ENCODE measurements at places on chromosomes 7 and 10.

GRCh38 chr10:109474812-109475211 is 448.5 kb downstream of the XPNPEP1 start:
- DNase-seq, result no peak

- no peak for DNase-seq
Measured at GRCh38 chr7:106736508-106737201, 75.7 kb upstream of the CCDC71L start.

DNA sequence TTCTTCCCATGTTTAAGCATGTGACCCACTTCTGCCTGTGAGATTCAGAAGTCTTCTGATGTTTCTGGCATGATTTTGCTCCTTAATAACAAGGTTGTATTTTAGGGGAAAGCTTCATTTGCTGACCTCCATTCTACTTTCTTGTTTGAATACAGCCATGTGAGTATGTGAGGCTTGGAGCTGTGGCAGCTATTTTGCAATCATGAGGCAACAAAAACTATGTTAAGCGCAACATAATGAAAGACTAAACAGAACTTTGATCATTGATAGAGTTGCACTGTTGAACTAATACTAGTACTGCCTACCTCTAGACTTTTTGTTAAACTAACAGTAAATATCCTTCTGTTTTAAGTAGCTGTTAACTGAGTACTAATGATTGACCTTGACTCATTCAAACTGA is 203.8 kb upstream of the FAM3C start:
- DNase-seq, result no peak

- DNase-seq, result no peak
Measured at GRCh38 chr10:131576341-131577177, 265.0 kb upstream of the TCERG1L start.

DNA sequence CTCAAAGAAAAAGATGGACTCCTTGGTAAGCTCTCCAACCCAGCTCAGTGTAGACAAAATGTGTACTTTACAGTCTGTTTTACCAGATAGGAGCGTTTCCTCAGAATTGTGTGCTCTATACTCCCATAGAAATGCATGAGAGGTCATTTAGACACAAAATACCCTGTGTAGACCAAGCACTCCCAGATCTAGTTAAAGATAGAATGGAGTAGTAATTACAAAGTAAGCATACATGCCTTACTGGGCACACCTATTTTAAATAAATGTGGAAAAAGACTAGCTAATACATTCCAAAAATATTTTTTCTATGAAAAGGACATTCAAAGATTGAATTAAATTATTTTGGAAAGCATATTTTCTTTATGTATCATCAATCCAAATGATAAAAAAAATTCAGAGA is 271.9 kb upstream of the DGKB start:
- no peak for DNase-seq

GRCh38 chr7:98745722-98746318 is 124.0 kb downstream of the TMEM130 start:
- peak; percentile 50 for DNase-seq

GRCh38 chr10:72550239-72550638 is 75.6 kb downstream of the MICU1 start:
- DNase-seq, result no peak

GRCh38 chr10:100934084-100934659 is 21.4 kb downstream of the SLF2 start:
- DNase-seq, result no peak

DNA sequence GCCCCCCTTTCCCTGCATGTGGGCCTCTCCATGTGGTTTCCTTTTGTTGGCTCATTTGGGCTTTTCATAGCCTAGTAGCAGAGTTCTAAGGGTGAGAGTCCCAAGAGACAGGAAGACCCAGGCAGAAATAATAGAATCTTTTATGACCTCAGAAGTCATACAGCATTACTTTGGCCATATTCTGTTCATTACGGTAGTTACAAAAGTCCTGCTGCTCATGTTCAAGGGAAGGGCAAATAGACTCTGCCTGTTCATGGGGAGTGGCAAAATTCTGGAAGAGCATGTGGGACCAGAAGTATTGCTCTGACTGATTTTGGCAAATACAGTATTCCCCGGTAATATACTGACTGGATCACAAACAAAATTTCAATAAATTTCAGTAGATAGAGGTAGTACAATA is 910.3 kb downstream of the LRMDA start:
- DNase-seq, result no peak

DNA sequence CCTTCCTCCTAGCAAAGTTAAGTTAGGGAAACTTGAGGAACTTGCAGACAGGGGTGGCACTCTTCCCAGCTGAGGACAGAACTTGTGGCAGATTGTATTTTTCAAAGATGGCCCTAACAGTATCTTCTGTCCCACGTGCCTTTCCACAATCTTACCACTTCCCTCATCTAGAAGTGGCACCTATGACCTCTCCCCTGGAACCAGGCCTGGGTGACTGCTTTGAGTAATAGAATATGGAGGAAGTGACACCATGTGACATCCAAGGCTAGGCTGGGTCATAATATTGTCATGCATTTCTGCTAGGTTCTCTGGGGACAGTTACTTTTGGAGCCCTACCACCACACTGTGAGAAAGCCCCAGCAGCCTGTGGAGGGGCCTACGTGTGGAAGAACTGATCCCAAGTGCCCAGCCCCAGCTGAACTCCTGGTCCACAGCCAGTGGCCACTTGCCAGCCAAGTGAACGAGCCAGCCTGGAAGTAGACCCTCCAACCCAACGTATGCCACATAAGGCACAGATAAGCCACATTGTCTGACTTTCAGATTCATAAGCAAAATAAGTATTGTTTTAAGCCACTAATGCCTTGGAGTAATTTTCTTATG is 193.7 kb downstream of the PTPN20 start:
- DNase-seq, result no peak

DNA sequence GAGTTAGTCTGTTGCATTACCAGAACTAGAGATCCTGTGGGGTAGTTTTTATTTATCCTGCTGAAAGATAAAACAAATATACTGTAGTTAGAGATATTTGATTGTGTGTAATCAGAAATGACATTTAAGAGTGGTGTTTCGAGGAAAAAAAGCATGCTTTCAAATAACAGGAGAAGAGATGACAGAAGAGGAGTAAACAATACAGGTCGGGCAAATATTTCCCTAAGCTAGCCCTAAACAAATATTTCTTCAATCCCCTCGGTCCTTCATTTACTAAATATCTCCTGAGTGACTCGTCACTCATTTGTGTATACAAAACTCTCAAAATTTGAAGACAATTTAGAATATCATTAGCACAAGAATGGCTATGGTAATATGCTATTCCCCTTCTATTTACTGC is 219.7 kb upstream of the FERD3L start:
- DNase-seq, result no peak

DNA sequence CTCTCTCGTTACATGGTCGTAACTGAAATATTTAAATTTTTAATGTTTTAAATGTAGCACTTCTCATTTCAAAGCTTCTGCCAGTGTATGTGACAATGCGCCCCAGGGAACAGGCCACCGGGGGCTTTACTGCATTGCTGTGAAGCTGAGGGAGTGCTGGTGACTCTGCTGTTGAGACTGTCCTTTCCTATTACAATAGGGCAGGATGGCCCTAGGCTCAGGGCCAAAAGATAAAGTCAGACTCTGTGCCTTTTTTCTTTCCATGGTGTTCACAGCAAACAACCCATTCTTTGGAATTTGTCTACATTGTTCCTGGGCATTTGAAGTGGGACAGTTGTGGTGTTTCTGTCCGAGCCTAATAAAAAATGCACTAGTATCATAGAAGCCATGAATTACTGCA is 107.3 kb downstream of the GALNT11 start:
- no peak for DNase-seq

- DNase-seq, result no peak
Measured at GRCh38 chr10:63166742-63167258, 33.7 kb downstream of the NRBF2 start.

GRCh38 chr10:88196291-88196690 is 332.9 kb downstream of the PTEN start:
- DNase-seq, result no peak

DNA sequence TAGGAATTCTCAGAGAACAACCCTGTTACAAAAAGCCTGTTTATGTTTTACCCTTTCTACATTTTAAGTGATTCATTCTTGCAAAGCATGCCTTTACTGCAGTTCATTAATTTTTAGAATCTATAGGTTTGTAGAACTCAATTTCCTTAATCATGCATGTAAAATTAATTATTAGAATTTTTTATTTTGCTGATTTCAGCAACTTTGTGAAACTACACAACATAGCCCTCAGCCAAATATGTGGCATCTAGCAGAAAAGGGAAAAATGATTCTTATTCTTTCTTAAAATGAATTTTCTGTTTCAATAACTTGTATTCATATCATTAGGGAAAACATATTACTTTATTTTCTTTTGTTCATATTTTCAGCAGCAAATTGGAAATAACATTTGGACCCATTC is 392.9 kb upstream of the PFKP start:
- no peak for DNase-seq

GRCh38 chr10:77631241-77631640 is 6.4 kb downstream of the KCNMA1 start:
- DNase-seq, result no peak

- DNase-seq, result no peak
Measured at GRCh38 chr7:2810682-2811415, 33.3 kb downstream of the GNA12 start.

DNA sequence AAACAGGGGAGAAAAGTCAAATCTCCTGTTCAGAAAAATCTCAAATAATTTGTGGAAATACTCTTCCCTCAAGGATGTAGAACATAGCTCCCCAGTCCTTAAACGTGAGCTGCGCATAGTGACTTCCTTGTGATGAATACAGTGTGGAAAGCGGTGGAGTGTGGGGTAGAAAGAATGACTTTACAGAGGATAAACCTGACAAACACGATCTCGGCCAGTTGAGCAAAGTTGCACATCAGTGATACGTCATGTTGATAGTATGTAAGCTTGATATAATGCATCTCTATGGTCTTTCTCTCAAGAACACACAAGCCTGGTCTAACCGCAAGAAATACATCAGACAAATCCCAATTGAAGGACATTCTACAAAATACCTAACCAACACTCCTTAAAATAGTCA is 32.0 kb upstream of the ZCCHC24 start:
- no peak for DNase-seq

- no peak for DNase-seq
Measured at GRCh38 chr7:20435305-20435704, 104.6 kb downstream of the ITGB8 start.

GRCh38 chr10:111076191-111076681 is 593 bp upstream of the ADRA2A start:
- peak; percentile 87 for DNase-seq

- no peak for DNase-seq
Measured at GRCh38 chr7:44311561-44312495, 13.6 kb downstream of the CAMK2B start.

GRCh38 chr10:126558881-126559280 is 111.6 kb downstream of the C10orf90 start:
- no peak for DNase-seq

GRCh38 chr7:77388055-77388641 is 28.0 kb downstream of the GSAP start:
- DNase-seq, result no peak

DNA sequence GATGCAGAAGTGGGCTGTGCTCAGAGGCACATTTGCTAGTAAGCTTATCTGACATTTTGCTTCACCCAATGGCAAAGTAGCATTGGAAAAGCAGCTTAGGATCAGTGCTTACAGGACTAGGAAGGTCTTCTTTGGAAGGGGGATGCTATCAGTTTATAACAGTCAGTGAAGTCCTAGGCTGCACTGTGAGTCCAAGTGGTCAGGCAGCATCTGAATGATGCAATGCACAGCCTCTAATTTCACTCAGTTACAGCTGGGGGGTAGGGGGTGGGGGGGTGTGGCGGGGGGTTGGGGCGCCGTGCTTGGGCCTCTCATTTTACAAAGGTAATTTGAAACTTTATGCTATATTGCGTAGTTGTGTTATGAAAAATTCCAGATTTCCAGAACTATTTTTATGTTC is 652.3 kb upstream of the MGMT start:
- DNase-seq, result no peak

DNA sequence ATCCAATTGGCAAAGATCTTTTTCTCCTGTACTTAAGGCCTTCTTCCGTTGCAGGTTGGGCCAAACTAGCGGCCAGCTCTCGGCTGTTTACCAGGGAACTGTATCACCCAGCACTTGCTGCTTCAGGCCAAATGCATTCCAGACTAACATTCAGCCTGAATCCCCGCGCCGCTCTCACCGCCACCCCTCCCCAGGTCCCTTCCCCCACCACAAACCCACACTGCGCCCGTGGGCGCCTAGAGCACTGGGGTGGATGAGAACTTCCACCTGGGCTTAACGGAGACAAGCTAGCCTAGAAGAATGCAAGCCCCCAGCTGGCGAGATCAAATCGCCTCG is 676 bp downstream of the TCAF1 start:
- no peak for DNase-seq

GRCh38 chr10:70380350-70381135 is 1.9 kb downstream of the LRRC20 start:
- no peak for DNase-seq

DNA sequence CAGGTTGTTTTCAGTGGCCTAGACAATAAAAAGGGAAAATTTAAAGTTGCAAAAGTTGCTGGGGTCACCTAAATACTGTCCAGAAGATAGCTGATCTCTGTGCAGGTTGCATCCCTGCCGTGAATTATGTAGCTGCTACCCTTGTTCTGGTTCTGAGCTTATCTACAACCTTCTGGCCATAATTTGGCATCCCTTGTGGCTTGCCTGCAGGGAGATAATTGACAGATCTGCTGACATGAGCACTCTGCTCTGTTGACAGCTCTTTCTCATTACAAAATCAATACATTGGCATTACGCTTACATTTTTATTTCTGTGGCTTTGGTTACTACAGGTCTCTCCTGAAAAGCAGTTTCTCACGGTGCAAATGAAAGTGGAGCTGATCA is 29.3 kb upstream of the HECTD2 start:
- DNase-seq, result no peak

- no peak for DNase-seq
Measured at GRCh38 chr7:30321089-30321881, 36.9 kb downstream of the ZNRF2 start.

DNA sequence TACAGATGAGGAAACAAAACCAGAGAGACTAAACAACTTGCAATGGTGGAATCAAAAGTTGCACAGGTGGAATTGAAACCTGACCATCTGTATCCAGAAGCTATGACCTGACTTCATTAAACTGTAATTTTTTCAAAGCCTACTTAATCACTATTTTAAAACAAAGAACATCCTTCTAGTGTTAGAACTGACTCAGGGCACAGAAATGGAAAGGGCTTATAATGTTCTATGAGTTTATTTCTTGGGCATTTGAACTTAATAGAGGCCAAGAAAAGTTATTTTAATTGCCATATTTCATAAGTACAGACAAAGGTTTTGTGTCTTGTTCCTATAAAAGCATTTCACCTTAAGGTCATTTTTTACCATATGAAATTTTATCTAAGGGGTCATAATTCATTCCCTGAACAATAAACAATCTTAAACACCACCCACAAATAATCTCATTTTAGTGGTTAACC is 8.8 kb downstream of the ITGB1 start:
- DNase-seq, result no peak

DNA sequence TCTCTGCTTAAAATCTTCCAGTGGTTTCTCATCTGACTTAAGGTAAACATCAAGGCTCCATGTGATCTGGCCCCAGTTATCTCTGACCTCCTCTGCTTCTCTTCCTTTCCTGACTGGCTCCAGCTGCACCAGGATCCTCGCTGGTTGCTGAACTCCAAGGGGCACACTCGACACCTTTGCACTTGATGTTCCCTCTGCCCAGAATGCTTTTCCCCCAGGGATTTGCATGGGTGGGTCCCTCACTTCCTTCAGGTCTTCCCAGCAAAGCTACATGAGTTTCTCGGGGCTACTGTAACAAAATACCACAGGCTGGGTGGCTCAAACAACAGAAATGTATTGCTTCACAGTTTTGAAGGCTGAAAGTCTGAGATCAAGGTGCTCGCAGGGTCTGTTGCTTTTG is 166.0 kb upstream of the CDCA7L start:
- DNase-seq, result no peak
